PC-3 (cell line): ENCODE measurements at places on chromosomes 1 and 21. TPM values are rescaled to one million over a fixed set of nuclear protein-coding genes. Genes with fewer than 3 reads are reported as not detected.

DNA sequence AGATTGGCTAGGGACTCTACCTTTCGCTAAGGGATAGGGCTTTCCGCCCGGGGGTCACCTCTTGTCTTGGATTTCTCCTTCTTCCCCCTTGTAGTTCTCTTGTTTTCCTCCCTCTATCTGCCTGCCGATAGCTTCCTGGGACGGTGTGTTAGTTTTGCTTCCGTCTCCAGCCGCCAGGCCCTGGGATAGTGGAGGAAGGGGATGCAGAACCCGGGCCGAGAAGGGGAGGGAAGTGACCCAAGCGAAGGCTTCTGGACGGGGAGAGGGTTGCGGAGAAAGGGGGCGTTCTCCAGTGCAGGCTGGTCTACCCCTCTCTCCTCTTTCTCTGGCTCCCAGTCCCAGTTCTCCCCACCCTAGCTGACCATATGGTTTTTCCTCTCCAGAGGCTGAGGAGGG is 871 bp downstream of the TUFT1 start:
- peaks cover 63% of the 10 kb centered on the region for H3K4me1 ChIP-seq
- peaks cover 6% of the 10 kb centered on the region; the same call in 1 of the 2 replicates for H3K36me3 ChIP-seq
- no peaks in the 10 kb centered on the region for H3K27me3 ChIP-seq

- DNase-seq: peak; percentile 55
- H3K27ac ChIP-seq: no peak overlapping the region
- H3K36me3 ChIP-seq: peaks cover 39% of the 10 kb centered on the region
Observed at GRCh38 chr1:43704838-43705237, 2.5 kb upstream of the ST3GAL3 start.

DNA sequence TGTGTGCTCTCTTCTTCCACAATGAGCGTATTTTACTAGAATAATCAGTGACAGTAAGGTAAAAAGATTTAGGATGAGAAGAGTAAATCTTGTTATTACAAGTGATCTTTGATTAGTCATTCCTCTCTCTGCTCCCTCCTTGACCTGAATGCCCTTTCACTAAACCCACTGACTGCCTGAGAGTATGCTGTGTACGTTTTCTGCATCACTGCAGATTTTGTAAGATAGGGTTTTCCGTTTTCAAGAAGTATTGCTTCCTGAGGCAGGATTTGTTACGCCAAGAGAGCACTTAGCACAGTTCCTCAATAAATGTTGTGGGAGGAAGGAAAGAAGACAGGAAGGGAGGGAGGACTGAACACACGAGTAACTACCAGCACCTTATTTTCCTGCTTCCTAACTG is 7.7 kb upstream of the LAMB3 start:
- no peaks in the 10 kb centered on the region for H3K27me3 ChIP-seq
- no peaks in the 10 kb centered on the region for H3K36me3 ChIP-seq
- peak overlapping the region; percentile 50 for H3K27ac ChIP-seq
- DNase-seq: peak; percentile 58
- H3K4me1 ChIP-seq: peaks cover 75% of the 10 kb centered on the region
- H3K4me3 ChIP-seq: no peak overlapping the region

The CHIA gene
- total RNA-seq: not detected in 2 replicates

DNA sequence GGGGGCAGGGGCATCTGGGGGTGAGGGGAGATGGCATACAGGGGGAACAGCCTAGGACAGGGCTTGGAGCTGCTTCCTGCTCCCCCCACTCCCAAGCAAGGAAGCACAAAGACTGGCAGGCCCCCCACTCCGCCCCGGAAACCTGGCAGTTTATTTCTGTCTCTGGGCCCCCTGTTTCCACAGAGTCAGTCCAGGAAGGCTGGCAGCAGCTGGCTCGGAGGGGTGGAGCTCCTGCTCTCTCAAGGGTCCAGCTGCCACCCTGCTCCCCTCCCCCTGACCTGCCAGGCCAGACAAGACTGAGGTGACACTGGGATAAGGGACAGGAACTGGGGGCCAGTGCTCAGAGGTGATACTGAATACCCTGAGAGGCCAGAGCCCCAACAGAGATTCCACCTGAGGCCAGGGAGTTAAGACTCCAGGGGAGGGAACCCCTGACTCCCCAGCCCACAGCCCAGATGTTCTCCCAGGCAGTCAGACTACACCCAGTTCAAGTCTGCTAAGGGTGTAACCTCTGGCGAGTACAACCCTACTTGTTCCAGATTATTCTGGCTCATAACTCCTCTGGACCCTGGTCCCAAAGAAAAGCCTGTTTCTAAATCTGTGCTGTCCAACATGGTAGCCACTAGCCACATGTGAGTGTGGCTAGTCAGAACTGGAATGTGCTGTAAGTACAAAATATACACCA is 26.3 kb downstream of the AHDC1 start:
- H3K4me1 ChIP-seq: peaks cover 21% of the 10 kb centered on the region
- no peak overlapping the region for H3K4me3 ChIP-seq
- DNase-seq: no peak
- no peaks in the 10 kb centered on the region; the same call in 1 of the 2 replicates for H3K36me3 ChIP-seq

DNA sequence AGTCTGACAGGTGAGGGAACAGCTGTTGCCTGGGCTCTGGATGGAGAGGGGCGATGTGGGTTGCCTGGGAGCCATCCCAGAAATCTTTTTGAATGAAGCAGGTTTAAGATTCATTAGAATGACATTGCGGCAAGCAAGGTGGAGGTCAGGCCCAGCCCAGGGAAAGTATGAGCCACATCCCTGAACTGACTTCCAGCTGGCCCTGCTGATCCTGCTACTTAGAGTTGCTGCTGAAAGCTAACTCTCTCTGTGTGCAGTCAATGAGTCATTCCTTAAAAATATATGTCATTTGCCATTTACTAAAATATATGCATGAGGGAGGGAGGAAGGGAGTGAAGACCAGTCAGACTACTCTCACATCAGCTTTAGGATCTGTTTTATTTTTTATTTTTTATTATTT is 54.3 kb upstream of the RAB3GAP2 start:
- DNase-seq: peak; percentile 88
- no peak overlapping the region for H3K4me3 ChIP-seq
- no peaks in the 10 kb centered on the region for H3K36me3 ChIP-seq
- H3K27me3 ChIP-seq: peaks cover 5% of the 10 kb centered on the region; the same call in 1 of the 2 replicates
- H3K27ac ChIP-seq: peak overlapping the region; percentile 10

DNA sequence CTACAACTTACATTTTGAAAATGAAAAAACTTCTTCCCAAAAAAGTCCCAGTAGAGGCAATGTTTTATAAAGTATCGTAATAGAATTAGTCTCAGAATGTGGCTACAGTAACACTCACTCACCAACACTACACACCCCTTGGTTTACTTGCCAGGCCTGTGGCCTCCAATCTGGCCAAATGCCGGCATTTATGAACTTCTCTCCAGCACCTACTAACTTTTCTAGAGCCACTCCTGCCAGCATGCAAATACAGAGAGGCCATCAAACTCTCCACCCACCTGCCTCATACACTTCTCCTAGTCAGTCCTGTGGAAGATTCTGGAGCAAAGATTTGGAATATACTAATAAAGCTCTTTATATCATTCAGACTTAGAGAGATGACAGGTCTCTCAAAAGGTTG is 32.3 kb downstream of the STPG1 start:
- H3K36me3 ChIP-seq: peaks cover 11% of the 10 kb centered on the region
- no peak for DNase-seq
- H3K27ac ChIP-seq: peak overlapping the region; percentile 76; the same call in 1 of the 2 replicates
- no peaks in the 10 kb centered on the region for H3K27me3 ChIP-seq
- peaks cover 40% of the 10 kb centered on the region for H3K4me1 ChIP-seq

The TSTD1 gene
- total RNA-seq: 10.2 and 16.5 TPM in 2 replicates

DNA sequence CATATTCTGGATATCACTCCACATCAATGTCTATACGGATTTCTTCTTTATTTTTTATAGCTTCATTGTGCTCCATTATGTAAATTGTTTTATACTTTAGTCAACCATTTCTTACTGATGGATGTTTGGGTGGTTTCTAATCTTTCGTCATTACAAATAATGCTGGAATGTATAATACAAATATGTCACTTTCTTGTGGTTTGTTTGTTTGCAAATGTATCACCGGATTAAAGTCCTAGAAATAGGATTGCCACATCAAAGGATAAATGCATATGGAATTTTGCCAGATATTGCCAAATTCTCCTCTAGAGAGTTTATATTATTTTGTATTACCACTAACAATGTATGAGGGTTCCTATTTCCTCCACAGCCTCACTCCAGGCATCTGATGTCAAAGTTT is 48.7 kb upstream of the PRDM2 start:
- H3K4me1 ChIP-seq: peaks cover 21% of the 10 kb centered on the region
- no peak overlapping the region for H3K4me3 ChIP-seq
- no peaks in the 10 kb centered on the region for H3K27me3 ChIP-seq

- H3K36me3 ChIP-seq: no peaks in the 10 kb centered on the region
- H3K4me1 ChIP-seq: peaks cover 11% of the 10 kb centered on the region
- H3K27ac ChIP-seq: no peak within 1 kb of the TSS; the same call in 1 of the 2 replicates
- H3K27me3 ChIP-seq: no peaks in the 10 kb centered on the region
Observed at GRCh38 chr21:29130270-29130969, at the start of gene MAP3K7CL. TSS of gene MAP3K7CL (plus strand) at chr21:29130644. CDS start at chr21:29133345, 2,701 bp downstream.

- H3K4me1 ChIP-seq: peaks cover 13% of the 10 kb centered on the region
- DNase-seq: peak; percentile 66
- no peak overlapping the region for H3K4me3 ChIP-seq
- no peak overlapping the region for H3K27ac ChIP-seq
Observed at GRCh38 chr1:230992100-230992774, 13.3 kb downstream of the ARV1 start.

The NKAIN1 gene
- 0.18 and 0.75 TPM in 2 replicates for total RNA-seq

- peak; percentile 53 for DNase-seq
- H3K4me3 ChIP-seq: no peak overlapping the region
- H3K36me3 ChIP-seq: no peaks in the 10 kb centered on the region
- no peaks in the 10 kb centered on the region for H3K27me3 ChIP-seq
- H3K4me1 ChIP-seq: peaks cover 10% of the 10 kb centered on the region
Observed at GRCh38 chr21:28822486-28823335, 170.0 kb downstream of the LTN1 start.

- H3K4me1 ChIP-seq: peaks cover 14% of the 10 kb centered on the region; the same call in 1 of the 2 replicates
- H3K4me3 ChIP-seq: peak overlapping the region; percentile 64
- no peaks in the 10 kb centered on the region for H3K36me3 ChIP-seq
- no peak for DNase-seq
- no peaks in the 10 kb centered on the region for H3K27me3 ChIP-seq
Observed at GRCh38 chr1:204152310-204153044, 633 bp upstream of the ETNK2 start.

The CHODL gene
- not detected in 2 replicates for total RNA-seq

DNA sequence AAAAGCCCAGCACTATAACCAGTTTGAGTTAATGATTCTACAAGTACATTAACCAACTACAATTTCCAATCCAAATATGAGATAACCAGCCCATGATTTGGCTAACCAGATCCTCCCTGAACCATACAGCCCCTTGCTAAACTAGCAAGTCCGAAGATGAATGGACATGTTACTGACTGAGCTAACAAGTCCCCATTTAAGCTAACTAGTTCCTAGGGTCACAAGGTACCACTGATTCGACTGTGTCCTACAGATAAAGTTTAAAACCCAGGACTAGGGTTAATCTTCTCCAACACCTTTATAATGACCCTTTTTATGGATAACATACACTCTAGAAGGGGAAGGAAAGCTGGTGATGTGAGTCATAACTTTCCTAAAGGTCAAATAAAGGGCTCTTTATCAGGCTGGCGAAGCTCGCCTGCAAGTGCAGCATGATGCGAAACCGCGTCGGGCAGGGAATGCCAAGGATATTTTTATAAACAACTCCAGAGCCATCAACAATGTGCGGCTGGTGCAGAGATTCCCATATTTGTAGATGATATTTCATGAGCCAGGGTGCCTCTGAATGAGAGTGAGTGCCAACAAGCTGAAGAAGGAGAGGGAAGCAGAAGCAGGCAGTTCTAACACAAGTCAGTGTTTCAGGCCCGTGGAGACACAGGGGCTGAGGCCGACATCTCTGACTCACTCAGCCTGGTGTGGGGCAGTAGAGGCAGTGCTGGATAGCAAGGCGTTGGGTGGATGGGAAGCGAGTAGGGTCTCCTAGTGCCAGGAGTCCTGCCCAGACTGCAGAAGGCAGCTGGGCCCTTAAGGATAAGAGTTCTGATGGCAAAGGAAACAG is 75.6 kb upstream of the ROR1 start:
- peaks cover 25% of the 10 kb centered on the region for H3K4me1 ChIP-seq
- no peak for DNase-seq
- no peaks in the 10 kb centered on the region for H3K36me3 ChIP-seq

The DDAH1 gene
- 65.9 and 68.2 TPM in 2 replicates for total RNA-seq

DNA sequence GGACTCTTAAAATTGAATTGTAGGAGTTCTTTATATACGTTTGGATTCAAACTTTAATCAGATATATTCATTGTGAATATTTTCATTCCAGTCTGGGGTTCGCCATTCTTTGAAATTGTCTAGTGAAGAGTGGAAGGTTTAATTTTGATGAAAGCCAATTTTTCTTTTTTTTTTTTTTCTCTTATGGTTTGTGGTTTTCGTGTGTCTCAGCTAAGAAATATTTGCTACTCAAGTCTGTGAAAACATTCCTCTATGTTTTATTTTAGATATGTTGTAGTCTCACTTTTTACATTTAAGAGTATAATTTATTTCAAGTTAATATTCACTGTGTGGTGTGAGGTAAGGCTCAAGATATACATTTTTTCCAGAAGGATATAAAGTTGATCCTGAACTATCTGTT is 220.5 kb downstream of the KCNT2 start:
- no peaks in the 10 kb centered on the region for H3K27me3 ChIP-seq
- no peak overlapping the region for H3K4me3 ChIP-seq

- no peak for DNase-seq
- no peak overlapping the region for H3K4me3 ChIP-seq
- peaks cover 14% of the 10 kb centered on the region for H3K4me1 ChIP-seq
- no peak overlapping the region for H3K27ac ChIP-seq
Observed at GRCh38 chr1:201140235-201140940, 13.4 kb upstream of the ASCL5 start.

DNA sequence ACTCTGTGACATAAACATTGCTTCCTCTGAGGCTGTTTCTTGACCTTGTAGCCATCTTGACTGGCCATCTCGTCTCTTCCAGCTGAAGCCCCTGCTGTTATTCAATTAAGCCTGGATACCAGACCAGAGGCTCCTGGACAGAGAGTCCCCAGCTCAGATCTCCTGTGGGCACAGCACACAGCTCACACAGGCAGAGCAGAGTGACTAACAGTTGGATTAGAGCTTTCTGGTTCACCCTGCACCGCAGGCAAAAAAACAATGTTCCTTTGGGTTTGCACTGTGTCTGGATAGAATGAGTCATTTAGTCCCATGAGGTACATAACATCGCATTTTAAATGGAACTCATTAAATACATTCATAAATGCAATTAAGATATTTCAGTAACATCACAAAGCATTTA is 33.4 kb upstream of the USH2A start:
- H3K27ac ChIP-seq: peak overlapping the region; percentile 24
- H3K4me3 ChIP-seq: no peak overlapping the region
- H3K36me3 ChIP-seq: no peaks in the 10 kb centered on the region
- H3K27me3 ChIP-seq: no peaks in the 10 kb centered on the region

The CXADR gene
- 11.2 and 11.5 TPM in 2 replicates for total RNA-seq

- H3K4me3 ChIP-seq: no peak overlapping the region
- peaks cover 9% of the 10 kb centered on the region; the same call in 1 of the 2 replicates for H3K36me3 ChIP-seq
- H3K27me3 ChIP-seq: no peaks in the 10 kb centered on the region
- no peak overlapping the region for H3K27ac ChIP-seq
- no peaks in the 10 kb centered on the region for H3K4me1 ChIP-seq
- DNase-seq: no peak
Observed at GRCh38 chr1:90911353-90911752, 110.5 kb downstream of the ZNF644 start.

- no peak overlapping the region for H3K4me3 ChIP-seq
- no peak for DNase-seq
- no peaks in the 10 kb centered on the region for H3K27me3 ChIP-seq
- H3K4me1 ChIP-seq: no peaks in the 10 kb centered on the region
- no peaks in the 10 kb centered on the region for H3K36me3 ChIP-seq
Observed at GRCh38 chr1:208767816-208768215, 523.6 kb upstream of the PLXNA2 start.

The CATSPERE gene
- total RNA-seq: not detected in 2 replicates

The MYBPH gene
- total RNA-seq: not detected in 2 replicates
